ENCODE measurements at places on chromosomes 6 and 20. TPM values are rescaled to one million over a fixed set of nuclear protein-coding genes. Genes with fewer than 3 reads are reported as not detected.

The LY6G5C gene
- 3.3 TPM for total RNA-seq

The RPS10 gene
- 818 TPM for total RNA-seq

The SLC32A1 gene
- total RNA-seq = 3.1 TPM

The SIRPB2 gene
- 1.8 TPM for total RNA-seq

The TMC2 gene
- 0.94 TPM for total RNA-seq

The BTN1A1 gene
- not detected for total RNA-seq

The COL21A1 gene
- total RNA-seq = 51.7 TPM

The COL11A2 gene
- 2.8 TPM for total RNA-seq

The MLIP gene
- total RNA-seq = 12.5 TPM

The FILIP1 gene
- 10.4 TPM for total RNA-seq

The MCM9 gene
- 15.8 TPM for total RNA-seq

The NRM gene
- 7.3 TPM for total RNA-seq

The TFAP2D gene
- total RNA-seq = not detected

The DEFB124 gene
- 0.33 TPM for total RNA-seq

The UST gene
- total RNA-seq = 23.9 TPM

The PAK5 gene
- total RNA-seq = 7.5 TPM

Measured in spinal cord (tissue), 10 donors.